ENCODE measurements at places on chromosomes 5 and 9.

- no peak for DNase-seq
Measured at GRCh38 chr9:94922098-94922607, 195.7 kb downstream of the AOPEP start.

DNA sequence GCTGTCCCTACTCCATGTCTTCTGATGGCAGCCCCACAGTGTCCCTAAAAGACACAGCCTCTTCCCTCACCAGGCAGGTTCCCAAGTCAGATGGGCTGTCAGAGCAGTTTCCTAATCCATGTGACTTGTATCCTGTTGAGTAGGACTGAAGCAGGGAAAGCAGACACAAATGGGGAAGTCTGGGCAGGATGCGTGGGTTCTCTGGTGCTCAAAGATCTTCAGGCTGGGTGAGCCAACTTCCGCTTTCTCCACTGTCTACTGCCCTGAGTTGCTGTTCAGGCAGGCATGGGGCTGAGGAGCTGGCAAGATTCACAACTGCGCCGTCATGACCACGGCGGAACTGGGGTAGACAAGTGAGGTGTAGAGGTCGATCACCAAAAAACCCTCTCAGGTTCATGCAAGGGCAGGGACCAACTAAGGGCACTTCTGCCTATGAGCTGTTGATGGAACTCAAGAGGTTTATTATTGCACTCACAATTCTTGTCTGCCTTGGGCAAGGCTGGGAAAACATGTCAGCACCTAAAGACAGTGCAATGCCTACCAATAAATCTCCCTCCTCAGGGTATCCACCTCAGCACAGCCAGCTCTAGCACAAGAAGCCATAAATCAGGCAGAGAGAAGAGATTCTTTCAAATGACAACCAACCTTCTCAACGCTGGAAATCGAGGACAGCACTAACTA, 83.4 kb downstream of the RAPGEF1 start:
- no peak for DNase-seq

DNA sequence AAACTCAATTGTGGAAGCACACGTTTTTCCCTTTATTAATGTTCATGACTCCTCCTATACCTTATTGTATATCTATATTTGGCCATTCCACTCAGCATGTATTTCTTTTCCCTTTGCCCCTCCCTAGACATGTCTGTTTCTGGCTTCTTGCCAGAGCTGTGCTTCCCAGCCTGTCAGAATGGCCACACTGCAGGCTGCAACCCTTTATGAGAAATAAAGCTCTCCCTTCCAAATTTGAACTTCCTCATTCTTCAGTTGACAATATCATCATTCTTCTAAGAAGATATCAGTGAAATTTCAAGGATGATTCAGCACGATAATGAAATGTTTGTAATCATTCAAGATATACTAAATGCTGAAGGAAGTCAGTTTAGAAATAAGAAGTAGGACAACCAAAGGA, 107.6 kb upstream of the PRSS3 start:
- DNase-seq: no peak

DNA sequence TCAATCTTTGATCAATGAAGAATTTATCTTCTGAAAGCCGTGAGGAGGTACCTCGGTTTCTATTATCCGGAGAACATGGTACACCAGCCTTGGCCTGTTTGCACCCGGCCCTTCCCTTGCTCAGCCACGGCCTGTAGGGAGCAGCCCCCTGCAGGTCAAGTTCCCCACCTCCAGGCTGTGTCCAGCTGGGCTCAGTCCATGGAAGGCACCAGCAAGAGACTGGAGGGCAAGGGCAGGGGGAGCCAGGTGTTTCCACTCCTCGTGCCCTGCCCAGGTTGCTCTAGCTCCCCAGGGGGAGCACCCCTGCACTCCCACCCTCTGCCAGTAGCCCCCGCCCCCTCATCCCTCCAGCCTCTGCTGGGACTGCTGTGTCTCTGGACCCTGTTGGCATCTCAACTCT, 87.3 kb upstream of the ADAMTS2 start:
- DNase-seq: no peak

DNA sequence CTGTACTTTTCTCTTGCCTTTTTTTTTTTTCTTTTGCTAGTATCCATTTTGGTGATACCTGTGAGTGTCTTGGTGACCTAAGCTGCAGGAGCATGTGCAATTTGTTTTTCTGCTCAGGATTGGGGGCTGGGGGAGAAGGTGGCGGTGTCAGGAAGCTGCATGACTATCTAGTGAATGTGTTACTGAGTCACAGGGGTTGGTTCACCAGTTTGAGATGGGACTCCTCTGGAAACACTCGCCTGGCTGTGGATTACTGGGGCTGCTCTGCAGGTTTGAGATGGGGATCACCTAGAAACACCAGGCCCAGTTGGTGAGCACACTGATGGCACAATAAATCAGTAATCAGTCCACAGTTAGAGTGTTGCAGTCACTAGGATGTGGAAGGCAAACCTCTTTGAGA, 447.9 kb downstream of the SPATA31D1 start:
- DNase-seq: no peak

DNA sequence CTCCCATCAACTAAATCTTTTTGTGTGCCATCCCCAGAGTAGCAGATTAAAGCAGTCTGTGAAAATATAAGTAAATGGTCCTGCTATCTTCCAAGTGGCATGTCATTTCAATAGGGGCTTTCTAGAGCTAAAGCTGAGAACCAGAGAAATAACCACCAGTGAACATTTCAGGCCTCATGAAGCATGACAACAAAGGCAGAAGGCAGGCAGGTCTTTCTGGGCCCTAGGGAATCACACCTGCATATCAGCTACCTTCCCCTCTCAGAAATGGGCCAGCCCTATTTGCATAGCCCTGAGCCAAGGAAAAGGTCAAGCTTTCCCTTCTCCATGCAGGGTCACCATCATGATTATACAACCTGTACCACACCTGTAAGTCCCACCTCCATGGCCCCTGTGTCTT, 205.3 kb downstream of the DEPDC1B start:
- no peak for DNase-seq

All from NCI-H1417 treated with DMSO at 0.1 percent for 48 hours (cell line).